Ecto neural progenitor cell (in vitro differentiated cells): ENCODE measurements at places on chromosomes 4 and X.

DNA sequence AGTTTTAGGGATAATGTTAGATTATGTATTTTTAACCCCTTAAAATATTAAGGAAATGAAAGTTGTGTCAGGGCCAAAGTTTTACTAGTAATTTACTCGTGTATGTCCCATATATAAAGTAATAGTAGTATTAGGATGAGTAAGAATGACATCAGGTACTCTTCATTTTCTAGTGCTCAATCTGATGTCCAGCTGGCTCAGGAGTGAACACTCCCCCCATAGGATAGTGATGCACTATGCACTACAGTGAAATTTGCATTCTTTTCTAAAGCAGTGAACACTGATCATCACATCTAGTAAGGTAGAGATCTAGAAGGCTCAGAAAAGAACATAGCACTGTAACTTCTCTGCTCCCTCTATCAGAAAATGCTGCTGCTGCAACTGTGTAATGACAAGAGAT lies 409.7 kb downstream of the GLUD2 start:
- DNase-seq: no peak

DNA sequence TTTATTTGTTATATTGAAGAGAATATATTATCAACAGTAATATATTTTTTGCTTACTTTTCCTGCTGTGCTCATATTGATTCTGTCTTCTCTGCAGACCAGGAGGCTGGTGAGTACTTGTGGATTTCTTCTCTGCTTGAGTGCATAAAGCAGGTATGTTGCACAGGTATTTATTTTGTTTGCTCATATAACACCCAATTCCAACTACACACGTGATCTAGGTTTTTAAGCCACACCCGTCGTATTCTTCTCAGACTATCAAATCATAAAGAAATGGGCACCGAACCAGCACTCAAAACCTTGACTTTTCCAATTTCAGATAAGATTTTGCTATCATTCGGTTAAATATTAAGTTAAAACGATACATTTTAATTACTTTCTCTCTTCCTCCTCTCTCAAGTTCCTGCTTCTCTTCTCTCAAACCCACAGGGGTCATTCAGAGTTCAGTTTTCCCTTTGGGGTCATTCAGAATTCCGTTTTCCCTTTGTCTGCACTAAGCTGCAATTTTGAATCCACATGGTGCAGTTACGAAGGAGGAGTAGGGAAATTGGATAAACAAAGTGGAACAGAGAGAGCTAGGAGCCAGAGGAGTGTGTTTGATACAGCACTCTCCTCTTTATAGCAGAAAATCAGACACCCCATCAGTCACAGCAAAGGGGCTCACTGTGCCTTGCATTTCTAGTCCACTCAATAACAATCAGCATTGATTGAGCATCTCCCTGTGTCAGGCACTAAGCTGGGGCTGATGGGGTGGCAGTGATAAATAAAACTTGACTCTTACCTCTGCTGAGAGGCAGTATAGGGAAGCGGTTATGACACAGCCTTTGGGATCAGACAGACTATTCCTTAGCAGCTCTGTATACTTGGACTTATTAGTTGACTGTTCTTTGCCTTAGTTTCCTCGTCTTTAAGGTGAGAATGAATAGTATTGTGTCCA lies at the start of gene ADH1C:
ADH1C (minus strand) TSS at position 145 of the 936 bp plus-strand sequence; CDS start at position 74, 71 bp downstream.
- DNase-seq: no peak

DNA sequence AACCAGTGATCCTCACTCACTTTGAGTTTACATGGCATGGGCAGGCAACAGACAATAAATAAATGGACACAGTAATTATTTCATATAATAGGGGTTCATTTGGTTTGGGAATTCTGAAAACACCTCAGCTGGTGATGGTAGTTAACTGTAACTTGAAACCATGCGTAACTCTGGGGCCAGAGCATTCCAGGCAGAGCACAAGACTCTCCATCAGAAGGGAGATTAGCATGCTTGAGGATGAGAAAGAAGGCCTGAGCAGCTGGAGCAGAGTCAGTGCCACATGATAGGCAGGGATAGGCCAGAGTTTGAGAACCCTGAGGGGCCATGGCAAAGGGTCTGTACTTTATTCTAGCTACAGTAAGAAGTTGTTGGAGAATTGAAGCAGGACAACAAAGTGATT lies 56.3 kb upstream of the CXCL8 start:
- no peak for DNase-seq

DNA sequence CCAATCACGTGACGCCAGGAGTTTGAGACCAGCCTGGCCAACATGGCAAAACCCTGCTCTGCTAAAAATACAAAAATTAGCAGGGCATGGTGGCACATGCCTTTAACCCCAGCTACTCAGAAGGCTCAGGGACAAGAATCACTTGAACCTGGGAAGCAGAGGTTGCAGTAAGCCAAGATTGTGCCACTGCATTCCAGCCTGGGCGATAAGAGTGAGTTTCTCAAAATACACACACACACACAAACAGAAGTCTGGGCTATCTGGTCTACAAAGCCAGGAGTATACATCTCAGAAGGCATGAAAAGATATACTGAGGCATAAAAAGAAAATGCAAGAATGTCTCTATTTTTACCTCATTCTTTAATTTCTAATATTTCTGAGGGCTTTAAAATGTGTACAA lies 11.3 kb downstream of the YTHDC1 start:
- DNase-seq: no peak

- no peak for DNase-seq
These were observed 83.2 kb downstream of the RBM47 start for GRCh38 chr4:40546506-40546905.

DNA sequence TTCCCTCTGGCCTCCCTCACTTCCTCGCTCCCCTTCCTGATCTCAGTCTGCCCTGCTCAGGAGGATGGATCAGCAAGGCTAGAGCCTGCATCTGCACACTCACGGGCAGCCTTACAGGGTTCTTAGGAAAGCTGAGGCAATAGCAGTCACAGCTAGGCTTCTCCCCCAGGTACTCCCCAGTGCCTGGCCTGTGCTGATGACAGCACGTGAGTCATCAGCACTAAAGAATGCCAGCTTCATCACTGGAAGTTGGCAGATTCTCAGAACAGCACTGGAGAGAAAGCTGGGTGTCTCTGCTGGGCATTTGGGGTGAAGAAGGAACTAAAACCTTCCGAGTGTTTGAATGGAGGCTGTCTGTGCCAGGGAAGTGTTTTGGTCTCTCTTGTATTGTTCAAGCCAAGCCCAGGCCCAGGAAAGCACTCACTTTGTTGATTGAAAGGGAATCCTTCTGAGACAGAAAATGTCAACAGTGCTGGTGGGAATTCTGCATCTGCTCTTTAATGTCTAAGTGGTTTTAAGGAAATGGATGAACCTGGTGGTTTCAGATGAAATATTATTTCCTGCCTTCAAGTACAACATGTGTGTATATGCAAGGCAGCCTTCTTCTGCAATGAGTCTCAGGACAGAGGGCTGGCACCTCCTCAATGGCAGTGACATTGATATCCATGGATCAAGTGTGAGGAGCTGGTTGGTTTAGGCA lies 73.0 kb upstream of the SCOC start:
- DNase-seq: no peak

- DNase-seq: no peak
These were observed 350.9 kb upstream of the F9 start for GRCh38 chrX:139179592-139179991.

DNA sequence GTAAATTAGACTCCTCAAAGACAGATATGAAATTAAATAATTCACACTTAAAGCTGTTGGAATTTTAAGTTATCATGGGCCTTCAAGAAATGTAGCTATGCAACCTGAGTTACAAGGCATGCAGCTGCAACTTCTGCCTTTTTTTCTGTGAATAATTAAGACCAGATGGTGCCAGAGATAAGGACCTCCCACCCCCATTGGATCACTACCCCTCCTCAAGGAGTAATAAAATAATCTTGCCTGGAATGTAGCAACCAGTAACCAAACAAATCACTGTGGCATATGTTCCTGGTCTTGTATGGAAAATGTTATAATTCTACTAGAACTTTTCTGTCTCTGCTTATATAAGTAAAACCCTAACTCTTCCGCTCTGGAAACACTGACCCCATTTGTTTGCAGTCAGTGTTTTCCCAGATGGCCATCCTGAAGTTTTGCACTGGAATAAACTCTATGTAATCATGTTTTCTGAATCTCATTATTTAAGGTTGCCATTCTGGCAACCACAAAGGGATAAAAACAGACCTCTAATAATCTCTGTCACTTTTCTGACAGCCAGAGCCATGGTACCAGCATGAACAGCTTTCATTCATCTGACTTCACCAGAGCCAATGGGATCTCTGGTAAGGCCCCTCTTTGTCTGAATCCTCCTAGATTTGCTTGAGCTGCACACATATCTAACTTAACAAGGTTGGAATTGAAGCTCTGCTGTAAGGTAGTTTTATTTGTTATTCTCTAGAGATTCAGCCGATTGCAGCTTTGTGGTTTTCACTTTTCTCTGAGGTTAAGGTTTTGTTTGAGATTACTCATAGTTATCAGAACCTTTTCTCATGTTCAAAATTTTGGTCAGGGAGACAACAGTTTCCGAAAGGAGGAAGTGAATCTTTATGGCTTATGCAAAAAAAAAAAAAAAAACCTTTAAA lies 274.6 kb downstream of the NAF1 start:
- no peak for DNase-seq

- DNase-seq: no peak
These were observed 40.4 kb upstream of the TLR2 start for GRCh38 chr4:153643406-153644383.

DNA sequence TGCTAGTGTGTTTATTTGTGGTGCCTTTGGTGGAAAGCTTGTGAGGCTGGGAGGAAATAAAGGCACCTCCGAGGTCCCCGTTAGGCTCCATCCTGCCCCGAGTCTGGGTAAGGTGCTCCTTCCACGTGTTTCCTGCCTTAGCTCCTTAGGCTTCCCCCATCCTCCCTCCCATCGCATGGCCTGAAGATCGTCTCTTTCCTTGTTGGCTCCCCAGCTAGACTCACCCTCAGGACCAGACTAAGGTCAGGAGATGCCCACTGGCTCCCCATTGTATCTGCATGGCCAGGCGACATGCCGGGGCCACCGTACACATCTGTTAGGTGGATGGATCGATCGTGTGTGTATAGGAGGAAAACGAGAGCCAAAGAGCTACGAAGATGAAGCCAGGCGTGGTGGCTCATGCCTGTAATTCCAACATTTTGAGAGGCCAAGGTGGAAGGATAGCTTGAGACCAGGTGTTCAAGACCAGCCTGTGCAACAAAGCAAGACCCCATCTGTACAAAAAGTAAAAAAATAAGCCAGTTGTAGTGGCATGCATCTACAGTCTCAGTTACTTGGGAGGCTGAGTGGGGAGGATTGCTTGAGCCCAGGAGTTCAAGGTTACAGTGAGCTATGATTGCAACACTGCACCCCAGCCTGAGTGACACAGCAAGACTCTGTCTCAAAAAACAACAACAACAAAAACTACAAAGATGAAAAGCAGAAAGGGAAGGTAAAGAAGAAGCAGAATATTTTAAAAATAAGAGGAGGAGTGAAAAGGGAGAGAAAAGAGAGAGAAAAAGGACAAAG lies 53.7 kb downstream of the SEPSECS start:
- DNase-seq: no peak

GRCh38 chr4:17512973-17513665 lies 1.2 kb upstream of the QDPR start:
- no peak for DNase-seq

- DNase-seq: no peak
These were observed 100.7 kb downstream of the PDGFC start for GRCh38 chr4:156870861-156871260.

GRCh38 chr4:89000844-89001360 lies 56.1 kb downstream of the FAM13A start:
- no peak for DNase-seq

DNA sequence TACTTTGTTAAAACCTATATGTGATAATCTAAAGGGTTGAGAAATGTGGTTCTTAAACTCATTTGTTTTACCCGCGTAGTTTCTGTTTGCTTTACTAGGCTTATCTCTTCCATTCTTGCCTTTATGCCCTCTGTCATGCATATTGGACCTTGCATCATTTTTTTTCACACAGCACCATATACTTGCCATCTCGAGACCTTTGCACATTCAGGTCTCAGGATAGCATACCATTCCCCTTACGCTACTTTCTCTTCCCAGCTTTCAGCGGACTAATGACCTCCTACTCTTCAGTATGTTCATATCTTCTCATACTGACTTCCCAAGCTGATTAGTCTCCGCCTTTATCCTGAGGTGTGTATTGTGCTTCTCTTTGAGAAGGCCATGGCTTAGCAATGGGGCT lies 40.5 kb downstream of the USP38 start:
- DNase-seq: no peak

GRCh38 chrX:71182871-71183270 lies 38.2 kb downstream of the NLGN3 start:
- DNase-seq: no peak

DNA sequence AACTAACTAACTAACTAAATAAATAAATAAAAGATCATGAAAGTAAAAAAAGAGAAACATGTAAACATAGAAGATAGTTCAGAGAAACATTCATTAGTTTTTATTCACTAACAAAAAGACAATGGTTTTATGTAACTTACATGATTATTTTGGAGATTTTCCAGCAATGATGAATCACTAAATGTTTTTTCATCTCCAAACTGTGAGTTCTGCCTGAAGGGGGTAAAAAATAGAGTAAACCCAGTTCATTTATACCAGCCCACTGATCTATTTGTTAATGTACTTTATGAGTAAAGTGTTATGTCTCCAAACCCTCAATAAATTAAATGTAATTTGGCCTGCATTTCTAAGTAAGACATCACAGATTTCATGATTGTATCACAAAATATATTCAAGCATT lies 101.1 kb downstream of the ATP8A1 start:
- DNase-seq: no peak

GRCh38 chr4:11416071-11416766 lies 12.5 kb downstream of the HS3ST1 start:
- no peak for DNase-seq

DNA sequence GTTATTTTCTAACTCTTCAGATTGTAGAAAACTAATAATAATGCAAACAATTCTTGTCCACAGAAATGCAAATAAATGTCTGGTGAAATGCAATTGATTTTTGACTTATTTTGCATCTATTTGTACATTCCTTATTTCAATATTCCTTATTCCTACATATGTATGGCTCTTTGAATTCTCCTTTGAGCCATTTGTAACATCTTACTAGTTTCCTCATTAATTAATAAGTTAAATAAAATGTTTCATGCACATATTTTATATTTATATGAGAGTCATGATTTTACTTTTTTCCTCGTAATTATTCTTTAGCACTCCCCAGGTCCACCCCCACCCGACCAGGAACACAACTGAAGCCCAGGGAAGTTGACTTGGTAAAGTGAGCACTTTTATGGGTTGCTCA lies 2.7 kb upstream of the FTHL17 start:
- DNase-seq: no peak

DNA sequence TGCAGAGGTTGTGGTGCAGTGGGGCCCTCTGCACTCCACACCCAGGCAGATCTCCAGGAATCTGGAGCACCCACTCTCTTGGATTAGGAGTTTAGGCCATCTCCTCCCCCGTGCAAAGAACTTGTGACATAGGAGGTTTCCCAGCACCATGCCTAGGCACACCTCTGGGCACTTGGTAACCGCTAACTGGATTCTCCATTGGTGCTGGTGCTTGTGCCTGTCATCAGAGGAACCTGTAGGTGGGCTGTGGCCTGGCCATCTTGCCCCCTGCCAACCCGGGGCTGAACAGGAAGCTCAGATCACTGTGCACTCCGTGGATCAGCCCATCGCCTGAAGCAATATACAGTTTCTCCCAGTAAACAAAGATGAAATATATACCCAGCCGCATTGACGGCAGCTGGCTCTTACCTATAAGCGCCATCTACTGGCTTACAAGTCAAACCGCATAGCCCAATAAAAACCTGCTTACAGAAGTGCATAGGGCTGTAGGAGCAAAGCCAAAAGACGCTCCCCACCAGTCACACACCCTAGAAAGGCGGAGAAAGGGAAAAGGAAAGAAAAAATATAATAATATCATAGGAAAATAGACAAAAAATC lies 19.1 kb upstream of the TEX13B start:
- no peak for DNase-seq

GRCh38 chr4:52701207-52701606 lies 42.1 kb upstream of the USP46 start:
- DNase-seq: no peak
